WTC11 (cell line): ENCODE measurements at places on chromosomes 5 and 9. TPM values are rescaled to one million over a fixed set of nuclear protein-coding genes. Genes with fewer than 3 reads are reported as not detected.

The QRFP gene
- total RNA-seq, result not detected in 3 replicates

DNA sequence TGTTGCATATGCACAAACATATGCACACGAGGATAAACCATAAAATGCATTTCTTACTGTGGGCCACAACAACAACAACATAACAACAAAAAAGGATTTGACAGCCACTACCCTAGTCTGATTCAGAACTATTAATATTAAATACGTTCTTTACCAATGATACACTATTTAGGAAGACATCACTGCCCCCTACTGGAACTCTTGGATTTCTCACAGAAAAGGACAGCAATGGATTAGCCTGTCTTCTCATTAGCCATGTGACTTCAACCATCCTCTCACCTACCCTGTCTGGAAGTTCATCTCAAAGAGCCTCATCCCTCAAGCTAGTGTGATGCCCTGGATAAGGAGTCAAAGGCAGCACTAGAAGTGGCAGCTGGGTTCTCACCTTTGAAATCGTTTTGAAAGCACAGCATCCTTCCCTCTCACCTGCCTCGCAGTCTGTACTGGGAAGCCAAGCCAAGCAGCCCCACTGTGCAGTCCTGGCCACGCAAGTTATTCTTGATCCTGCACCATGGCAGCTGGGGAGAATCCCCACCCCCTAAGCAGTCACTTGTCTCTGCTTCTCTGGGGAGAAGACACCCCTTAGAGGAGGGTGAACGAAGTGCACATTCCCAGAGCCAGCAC is 64.6 kb downstream of the SH3TC2 start:
- H3K4me3 ChIP-seq, result no peak overlapping the region
- H3K4me1 ChIP-seq, result peaks cover 8% of the 10 kb centered on the region
- H3K36me3 ChIP-seq, result no peaks in the 10 kb centered on the region

DNA sequence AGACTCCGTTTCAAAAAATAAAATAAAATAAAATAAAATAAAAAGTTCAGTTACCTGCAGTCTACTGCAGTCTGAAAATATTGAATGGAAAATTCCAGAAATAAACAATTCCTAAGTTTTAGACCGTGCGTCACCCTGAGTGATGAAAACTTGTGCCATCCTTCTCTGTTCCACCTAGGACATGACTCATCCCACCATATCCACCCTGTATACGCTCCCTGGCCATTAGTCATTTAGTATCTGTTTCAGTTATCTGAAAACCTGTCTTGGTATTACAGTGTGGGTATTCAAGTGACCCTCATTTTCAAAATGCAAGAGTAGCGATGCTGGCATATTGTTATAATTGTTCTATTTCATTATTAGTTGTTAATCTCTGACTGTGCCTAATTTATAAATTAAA is 51.8 kb upstream of the TEX48 start:
- H3K36me3 ChIP-seq, result no peaks in the 10 kb centered on the region
- no peak overlapping the region for H3K4me3 ChIP-seq
- no peaks in the 10 kb centered on the region for H3K4me1 ChIP-seq

The RAD50 gene
- 31.1 to 37.7 TPM (median 36.9 TPM) in 3 replicates for total RNA-seq

GRCh38 chr5:103439007-103439406 is 123.6 kb downstream of the NUDT12 start:
- H3K27ac ChIP-seq, result no peak overlapping the region
- peaks cover 12% of the 10 kb centered on the region for H3K4me1 ChIP-seq
- no peaks in the 10 kb centered on the region for H3K27me3 ChIP-seq
- DNase-seq, result no peak
- H3K36me3 ChIP-seq, result no peaks in the 10 kb centered on the region
